ENCODE measurements at places on chromosomes 13 and 19.

GRCh38 chr13:32298695-32299094, 16.5 kb downstream of the ZAR1L start:
- DNase-seq = no peak

GRCh38 chr13:79108914-79109643, 297.0 kb downstream of the RBM26 start:
- no peak for DNase-seq

DNA sequence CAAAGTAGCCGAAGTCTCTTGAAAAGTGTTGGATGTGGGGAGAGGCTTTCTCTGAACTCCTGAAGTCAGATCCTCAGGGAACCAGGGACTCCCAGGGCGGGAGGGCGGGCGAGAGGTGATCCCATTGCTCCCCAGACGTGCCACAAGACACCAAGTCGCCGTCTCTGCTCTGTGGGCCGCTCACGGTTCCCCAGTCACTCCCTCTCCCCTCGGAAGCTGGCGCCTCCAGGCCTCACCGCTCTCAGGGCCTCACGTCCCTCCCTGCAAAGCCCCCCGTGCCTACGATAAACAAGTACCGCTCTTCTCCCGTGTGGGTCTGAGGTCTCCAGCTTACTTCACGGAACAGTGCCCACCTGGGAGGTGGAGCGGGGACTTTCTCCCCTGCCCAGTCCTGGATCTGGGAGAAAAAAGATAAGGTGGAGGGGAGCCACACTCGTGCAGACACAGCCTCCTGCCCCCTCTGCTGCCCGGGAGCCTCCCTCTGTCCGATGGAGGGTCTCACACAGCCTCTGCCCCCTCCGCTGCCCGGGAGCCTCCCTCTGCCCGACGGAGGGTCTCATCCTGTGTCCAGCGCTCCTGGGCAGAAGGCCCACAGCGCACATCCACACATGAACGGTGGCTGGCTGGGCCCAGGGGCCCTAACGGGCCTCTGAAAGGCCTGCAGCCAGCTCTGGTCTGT, 50.7 kb downstream of the GAS6 start:
- DNase-seq = no peak

DNA sequence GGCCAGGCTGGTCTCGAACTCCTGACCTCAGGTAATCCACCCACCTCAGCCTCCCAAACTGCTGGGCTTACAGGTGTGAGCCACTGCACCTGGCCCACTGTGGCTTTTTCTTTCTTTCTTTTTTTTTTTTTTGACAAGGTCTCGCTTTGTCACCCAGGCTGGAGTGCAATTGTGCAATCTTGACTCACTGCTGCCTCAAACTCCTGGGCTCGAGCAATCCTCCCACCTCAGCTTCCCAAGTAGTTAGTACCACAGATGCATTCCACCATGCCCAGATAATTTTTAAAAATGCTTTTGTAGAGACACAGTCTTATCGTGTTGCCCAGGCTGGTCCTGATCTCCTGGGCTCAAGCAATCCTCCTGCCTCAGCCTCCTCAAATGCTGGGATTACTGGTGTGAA, 12.1 kb upstream of the FCGBP start:
- DNase-seq = no peak

- DNase-seq = no peak
Observed at GRCh38 chr19:58274771-58275201, 4.0 kb upstream of the ZNF8 start.

GRCh38 chr13:65600702-65601101, 1629.4 kb downstream of the PCDH9 start:
- no peak for DNase-seq

GRCh38 chr19:49502866-49503581, 6.8 kb downstream of the RPS11 start:
- DNase-seq = peak; percentile 65

DNA sequence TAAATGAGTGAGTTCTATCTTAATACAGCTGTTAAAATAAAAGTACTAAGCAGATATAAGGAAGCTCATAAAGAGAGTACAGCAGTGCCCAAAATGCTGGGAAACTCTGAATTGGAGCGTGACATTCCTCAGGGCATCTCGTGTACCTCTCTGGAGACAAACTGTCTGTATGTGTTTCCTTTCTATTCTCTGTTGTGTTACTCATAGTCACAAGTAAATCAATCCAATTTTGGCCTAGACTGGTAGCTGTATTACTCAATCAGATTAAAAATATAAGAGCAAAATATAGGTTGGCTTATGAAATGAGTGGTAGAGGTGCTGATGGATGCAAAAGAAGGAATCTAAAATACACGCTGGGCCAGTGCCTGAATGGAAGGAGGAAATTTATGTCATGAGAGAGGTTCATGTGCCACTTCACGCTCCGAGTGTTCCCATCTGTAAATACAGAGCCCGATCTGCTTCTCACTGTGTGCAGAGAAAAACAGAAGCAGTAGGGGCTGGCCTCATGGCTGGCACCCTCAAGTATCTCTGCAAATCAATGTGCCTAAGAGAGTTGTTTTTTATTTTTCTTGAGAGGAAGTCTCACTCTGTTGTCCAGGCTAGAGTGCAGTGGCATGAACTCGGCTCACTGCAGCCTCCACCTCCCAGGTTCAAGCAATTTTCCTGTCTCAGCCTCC, 58.7 kb upstream of the RGCC start:
- DNase-seq = no peak

DNA sequence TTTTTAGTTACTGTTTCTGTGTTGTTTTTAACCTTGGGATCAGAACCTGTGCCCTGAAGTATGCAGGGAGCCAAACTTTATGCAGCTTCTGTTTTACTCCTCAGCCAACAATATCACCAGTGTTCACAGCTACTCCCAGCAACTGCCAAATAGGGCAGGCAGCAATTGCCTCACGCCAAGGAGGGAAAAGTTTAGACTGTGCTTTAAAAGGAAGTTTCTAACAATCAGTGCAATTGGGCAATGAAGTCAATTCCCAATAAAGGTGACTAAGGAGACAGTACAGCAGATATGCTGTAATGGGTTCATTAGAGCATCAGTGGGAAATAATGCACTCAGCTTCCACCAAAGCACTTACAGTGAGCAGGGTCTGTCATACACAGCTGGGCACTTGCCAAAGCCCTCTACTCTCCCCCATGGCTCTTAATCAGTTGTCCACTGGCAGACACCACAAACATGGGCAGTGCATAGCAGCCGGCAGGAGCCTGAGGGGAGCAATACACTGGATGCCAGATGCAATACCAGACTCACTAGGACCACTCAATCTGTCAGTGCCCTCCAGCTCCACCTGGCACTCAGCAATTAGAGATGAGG, 19.3 kb downstream of the ENOX1 start:
- no peak for DNase-seq

- no peak for DNase-seq
Observed at GRCh38 chr13:79673310-79673992, 192.5 kb downstream of the NDFIP2 start.

GRCh38 chr13:33090755-33091414, 74.7 kb downstream of the KL start:
- DNase-seq = no peak

- DNase-seq = peak; percentile 46
Observed at GRCh38 chr13:41311406-41312175, 524 bp downstream of the NAA16 start.
